ENCODE measurements at places on chromosomes 2 and 18. TPM values are rescaled to one million over a fixed set of nuclear protein-coding genes. Genes with fewer than 3 reads are reported as not detected.

LCT gene
- total RNA-seq: not detected

EMILIN2 gene
- total RNA-seq: 22.6 TPM

PKDCC gene
- 75.8 TPM for total RNA-seq

BZW1 gene
- 252 TPM for total RNA-seq
